ENCODE measurements at places on chromosomes 12 and 14.
A peak's percentile ranks its signal among the peaks of the same experiment; 100 is the strongest.

DNA sequence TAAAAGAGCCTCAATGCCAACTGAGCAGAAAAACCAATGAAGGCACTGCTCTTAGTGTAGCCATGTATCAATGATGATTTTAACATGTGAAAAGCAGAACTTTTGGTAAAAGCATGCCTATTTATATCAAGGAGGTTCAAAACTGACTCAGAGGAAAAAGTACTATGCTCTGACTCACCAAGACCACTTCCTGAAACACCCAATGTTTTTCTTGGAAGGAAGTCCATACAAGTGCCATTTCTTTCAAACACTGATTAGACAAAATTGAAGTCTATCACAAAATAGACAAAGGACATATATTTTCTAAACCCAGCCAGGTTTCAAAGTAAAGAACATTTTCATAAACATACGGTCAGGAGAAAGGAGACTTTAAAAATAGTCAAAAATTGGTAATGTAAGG, 88.6 kb downstream of the EPS8 start:
- DNase-seq, result no peak

GRCh38 chr12:82647853-82648252, 38.9 kb upstream of the TMTC2 start:
- no peak for DNase-seq

DNA sequence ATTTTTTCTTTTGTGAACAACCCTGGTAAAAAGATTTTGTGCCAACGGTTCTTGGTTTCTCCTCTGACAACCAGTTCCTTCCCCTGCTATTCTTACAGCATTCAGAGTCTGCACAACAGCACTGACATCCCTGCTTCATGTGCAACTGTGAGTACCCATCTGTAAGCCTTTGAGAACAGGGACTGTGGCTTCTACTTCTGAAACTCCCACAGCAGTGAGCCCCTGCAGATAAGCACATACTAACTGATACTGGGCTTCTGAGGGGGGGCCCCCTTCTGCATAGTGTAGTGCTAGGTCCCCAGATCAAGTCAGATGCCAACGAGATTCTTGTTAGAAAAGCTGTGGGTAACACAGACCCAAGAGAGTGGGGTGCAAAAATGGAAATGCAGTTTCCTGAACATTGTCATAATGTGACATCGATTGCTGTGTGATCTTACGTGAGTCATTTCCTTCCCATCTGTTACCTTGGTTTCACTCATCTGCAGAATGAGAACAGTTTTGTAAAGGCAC, 11.1 kb upstream of the NINJ2 start:
- DNase-seq, result peak; percentile 59

DNA sequence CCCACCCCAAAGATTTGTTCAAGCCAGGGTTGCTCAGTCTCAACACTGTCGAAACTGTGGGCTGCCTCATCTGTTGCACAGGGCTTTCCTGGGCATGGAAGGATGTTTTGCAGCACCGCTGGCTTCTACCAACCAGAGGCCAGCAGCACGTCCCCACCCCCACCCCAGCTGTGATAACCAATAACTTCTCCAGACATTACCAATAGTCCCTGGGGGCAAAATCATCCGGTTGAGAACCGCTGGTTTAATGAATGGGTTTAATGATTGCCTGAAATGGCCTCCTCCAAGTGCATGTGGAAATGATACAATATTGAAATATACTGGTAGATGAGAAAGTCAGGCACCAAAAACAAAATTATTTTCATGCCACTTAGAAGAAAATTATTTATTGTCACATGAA, 44.5 kb downstream of the RIMBP2 start:
- no peak for DNase-seq

All from activated CD4-positive, alpha-beta T cell treated with anti-CD3 and anti-CD28 coated beads for 4 hours (primary cell).